ENCODE measurements at places on chromosomes 2 and 18.

GRCh38 chr2:78029392-78029995 lies 507.3 kb upstream of the LRRTM4 start:
- no peak for DNase-seq

- no peak for DNase-seq
Measured at GRCh38 chr2:173884025-173884802, 81.0 kb downstream of the SP3 start.

DNA sequence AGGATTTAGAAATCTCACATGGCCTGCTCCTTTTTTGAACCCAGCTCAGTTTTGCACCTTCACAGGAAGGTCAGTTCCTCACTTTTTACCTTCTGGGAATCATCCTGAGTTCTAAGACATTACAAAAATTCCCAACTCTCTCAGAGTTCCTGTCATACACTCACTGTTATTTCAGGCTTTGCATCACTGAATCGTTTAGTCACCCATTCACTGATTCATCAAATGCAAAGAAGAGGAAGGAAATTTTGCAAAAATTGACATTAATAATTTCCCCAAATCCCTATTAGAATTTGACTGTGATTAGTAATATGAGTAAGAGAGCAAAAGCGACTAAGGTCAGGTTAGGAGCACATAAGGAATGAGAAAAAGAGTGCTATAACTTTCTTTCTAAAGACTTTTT lies 197.5 kb downstream of the PDE1A start:
- DNase-seq, result no peak

- no peak for DNase-seq
Measured at GRCh38 chr2:48235076-48235475, 294.9 kb upstream of the STON1 start.

DNA sequence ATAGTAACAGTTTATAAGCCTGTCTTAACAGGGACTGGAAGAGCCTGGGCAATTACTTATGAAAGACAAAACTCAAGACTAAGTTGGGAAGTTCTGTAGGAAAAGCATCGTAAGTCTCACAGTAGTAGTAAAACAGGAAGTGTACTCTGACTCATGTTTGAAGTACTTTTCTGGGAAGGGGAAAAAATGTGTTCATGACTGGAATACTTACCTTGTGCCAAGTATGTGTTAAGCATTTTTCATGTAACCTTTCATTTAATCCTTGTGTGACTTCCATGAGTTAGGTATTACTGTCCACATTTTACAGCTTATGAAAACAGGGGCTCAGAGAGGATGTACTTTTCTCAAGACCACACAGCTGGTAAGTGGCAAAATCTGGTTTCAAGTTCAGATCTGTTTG lies 13.7 kb upstream of the SKOR2 start:
- no peak for DNase-seq

GRCh38 chr2:207772081-207772843 lies 2.6 kb upstream of the FZD5 start:
- DNase-seq, result no peak

- DNase-seq, result no peak
Measured at GRCh38 chr2:205372141-205372540, 310.2 kb upstream of the NRP2 start.

GRCh38 chr2:188664951-188665595 lies 309.1 kb upstream of the COL3A1 start:
- no peak for DNase-seq

- no peak for DNase-seq
Measured at GRCh38 chr2:65514555-65515195, 82.3 kb upstream of the SPRED2 start.

- DNase-seq, result no peak
Measured at GRCh38 chr18:34977838-34978532, 63.2 kb upstream of the MAPRE2 start.

GRCh38 chr2:174544802-174545201 lies 52.8 kb downstream of the WIPF1 start:
- DNase-seq, result no peak

DNA sequence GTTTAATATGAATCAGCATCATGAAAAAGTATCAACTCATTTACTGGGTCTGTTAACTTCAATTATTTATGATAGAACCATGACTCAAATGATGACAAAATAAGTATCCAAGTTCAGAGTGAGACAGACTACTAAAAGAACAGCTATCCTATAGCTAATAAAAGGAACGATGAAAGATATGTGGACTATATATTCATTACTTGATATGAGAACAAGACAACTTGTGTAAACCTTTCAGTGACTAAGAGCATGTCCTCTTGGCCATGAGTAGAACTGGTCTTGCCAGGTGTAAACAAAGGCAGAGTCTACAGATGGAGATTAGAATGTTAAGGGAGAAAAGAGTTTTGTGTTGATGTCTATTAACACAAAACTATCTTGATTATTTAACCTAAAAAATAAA lies 360.4 kb upstream of the ZC3H15 start:
- DNase-seq, result no peak

- no peak for DNase-seq
Measured at GRCh38 chr18:32695534-32695933, 77.3 kb downstream of the KLHL14 start.

DNA sequence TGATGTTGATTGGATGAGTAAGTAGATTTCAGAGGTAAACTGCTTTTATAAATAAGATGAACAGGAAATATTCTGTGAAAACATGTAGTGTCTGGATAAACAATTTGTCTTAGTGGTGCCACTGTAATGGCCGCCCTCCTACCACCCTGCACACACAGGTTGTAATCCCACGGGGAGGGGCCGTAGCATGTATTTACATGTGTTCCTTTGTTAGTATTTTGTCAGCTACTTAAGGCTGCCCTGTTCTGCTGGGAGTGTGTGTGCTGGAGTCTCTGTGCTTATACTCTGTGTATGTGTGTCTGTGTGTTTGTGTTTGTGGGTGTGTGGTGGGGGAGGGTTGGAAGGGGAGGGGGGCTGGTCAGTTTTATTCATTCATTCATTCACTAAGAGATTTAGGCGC lies 5.1 kb downstream of the TSHZ1 start:
- DNase-seq, result no peak

DNA sequence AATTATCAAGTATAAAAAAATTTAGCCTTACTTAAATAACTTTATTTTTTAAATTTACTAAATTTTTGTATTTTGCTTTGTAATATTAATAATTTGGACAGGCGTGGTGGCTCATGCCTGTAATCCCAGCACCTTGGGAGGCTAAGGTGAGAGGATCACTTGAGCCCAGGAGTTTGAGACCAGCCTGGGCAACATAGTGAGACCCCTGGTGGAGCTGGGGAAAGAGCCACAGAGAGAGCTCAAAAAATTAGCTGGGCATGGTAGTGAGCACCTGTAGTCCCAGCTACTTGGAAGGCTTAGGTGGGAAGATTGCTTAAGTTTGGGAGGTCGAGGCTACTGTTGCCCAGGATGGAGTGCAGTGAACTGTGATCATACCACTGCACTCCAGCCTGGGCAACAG lies 143.5 kb downstream of the B3GNT2 start:
- DNase-seq, result no peak

DNA sequence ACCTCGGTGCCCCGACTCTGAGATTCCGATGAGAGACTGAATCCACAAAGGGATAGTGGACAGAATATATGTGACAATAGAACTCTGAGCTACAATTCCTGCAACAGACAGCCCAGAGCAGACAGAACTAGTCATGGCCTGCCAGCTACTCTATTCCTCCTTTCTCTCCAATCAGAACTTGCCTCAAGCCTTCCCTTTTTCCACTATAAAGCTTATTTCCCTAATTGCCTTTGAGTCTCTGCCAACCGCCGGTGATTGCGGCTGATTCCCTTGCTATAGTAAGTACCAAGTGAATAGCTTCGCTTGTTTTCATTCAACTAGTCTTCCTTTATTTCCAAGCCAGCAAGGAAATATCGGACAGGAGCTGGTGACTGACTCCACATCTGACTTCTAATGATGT lies 96.8 kb downstream of the DSC3 start:
- DNase-seq, result no peak
